ENCODE measurements at places on chromosomes 3 and 15.

DNA sequence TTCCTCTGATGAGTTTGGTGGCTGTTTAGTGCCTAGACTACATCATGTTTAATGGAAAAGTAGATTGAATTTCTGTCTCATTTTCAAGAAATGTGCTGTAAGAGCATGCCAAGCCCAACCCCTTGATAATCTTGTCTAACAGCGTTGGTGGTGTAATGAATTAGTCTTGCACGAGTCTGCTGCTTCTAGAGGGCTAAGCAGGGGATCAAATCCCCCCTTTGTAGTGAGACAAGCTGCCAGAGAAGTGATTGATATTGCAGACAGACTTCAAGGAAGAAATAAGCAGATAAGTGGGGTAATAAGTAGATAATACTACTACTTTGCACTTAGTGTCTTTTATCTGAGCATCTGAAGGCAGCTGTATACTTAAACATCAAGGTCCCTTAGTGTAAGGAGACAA, 141.4 kb downstream of the TP63 start:
- DNase-seq: no peak

GRCh38 chr3:12954180-12954579, 112.8 kb upstream of the RPL32 start:
- DNase-seq: no peak

- DNase-seq: no peak
These were observed 117.0 kb upstream of the CHL1 start for GRCh38 chr3:79542-79941.

GRCh38 chr3:32849046-32849445, 31.2 kb downstream of the TRIM71 start:
- no peak for DNase-seq

- DNase-seq: no peak
These were observed 30.3 kb downstream of the SUCLG2 start for GRCh38 chr3:67624078-67624477.

DNA sequence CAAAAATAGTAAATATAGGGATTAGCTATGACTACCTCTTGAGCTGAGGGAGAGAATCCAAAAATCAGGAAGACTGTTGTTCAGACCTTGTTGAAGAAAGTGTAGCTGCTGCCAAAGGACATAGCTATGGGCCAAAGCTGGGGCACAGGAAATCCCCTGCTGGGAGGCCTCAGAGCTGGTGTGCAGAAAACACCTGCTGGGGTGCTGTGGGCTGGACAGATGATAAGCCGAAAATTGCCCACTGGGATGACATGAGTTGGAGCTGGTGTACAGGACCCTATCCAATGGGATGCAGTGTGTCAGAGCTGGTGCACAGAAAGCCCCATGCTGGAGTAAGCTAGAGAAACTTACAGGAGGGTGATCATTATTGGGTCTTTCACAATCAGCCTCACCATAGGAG, 121.9 kb downstream of the NEO1 start:
- no peak for DNase-seq

- no peak for DNase-seq
These were observed 170.2 kb upstream of the ICE2 start for GRCh38 chr15:60648928-60649679.

DNA sequence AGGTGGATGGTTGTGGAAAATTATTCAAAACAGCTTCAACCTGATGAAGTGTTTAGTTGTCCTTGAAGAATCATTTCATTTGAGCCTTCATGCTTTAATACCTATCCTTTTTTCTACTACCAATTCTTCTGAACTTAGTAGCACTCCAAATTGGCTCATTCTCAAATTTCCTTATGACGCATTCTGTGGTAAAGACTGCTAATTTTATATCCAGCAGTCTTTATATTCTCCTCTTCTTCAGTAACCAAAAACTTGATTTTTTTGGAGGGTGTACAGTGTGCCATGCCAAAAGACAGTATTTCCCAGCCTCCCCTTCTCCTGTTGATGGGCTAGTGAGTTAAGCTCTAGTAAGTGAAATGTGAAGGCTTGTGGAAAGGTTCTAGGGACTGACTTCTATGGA, 25.2 kb downstream of the CGNL1 start:
- DNase-seq: no peak
